ENCODE measurements at places on chromosomes 6 and 20.

- DNase-seq, result no peak
Measured at GRCh38 chr6:91081452-91082067, 494.7 kb upstream of the MAP3K7 start.

- no peak for DNase-seq
Measured at GRCh38 chr6:8794420-8794819, 359.1 kb upstream of the SLC35B3 start.

- DNase-seq, result no peak
Measured at GRCh38 chr6:161598896-161599295, 325.0 kb upstream of the AGPAT4 start.

DNA sequence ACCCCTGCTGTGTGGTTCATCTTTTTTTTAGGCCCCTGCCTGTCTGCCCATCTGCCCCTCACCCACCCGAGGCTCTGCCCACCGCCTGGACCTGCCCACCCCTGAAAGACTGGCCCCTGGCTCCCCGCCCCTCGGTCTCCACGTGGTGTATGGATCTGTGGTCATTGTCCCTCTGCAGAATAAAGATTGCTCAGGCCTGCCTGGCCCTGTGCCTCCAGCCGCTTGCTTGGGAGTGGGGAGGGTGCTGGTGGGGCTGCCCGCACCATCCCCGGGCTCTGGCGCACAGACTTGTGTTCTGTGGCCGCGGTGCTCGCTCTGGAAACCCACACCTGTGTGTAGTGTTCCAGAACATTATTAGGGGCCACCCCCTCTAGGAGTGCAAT, 1.6 kb downstream of the MAP1LC3A start:
- DNase-seq, result no peak

- no peak for DNase-seq
Measured at GRCh38 chr6:31728767-31729514, at the start of gene DDAH2. Gene DDAH2, minus strand, starts transcription at chr6:31729299. Its CDS starts 138 bp downstream, at chr6:31729161.

DNA sequence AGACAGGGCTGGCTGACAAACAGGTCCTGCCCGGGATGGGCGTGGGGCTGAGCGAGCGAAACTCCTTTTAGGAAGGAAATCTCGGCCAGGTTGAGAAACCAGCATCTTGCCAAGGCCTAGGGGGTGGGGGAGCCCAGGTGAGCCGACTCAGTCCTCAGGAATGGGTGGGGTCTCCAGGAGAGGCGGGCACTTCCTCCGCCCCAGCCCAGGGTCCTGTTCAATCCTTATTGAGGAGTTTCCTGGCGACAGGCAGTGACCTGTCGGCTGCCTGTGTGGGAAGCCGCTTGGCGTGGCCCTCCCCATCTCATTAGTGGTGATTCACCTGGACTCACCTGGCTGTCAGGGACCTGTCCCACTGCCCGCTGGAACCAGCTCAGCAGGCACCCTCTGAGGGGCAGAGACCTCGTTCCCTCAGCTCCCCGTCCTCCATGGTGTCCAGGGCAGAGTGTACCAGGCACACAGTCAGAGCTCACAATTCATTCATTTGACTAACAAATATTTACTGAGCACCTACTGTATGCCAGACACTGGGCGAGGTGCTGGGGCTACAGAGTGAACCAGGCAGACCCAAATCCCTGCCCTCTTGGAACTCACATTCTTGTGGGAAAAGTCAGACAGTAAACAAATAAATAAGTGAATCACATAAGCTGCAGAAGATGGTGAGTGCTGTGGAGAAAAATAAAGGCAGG, 51.1 kb downstream of the FGD2 start:
- DNase-seq, result no peak

- DNase-seq, result no peak
Measured at GRCh38 chr6:119162134-119162775, 83.8 kb upstream of the FAM184A start.

DNA sequence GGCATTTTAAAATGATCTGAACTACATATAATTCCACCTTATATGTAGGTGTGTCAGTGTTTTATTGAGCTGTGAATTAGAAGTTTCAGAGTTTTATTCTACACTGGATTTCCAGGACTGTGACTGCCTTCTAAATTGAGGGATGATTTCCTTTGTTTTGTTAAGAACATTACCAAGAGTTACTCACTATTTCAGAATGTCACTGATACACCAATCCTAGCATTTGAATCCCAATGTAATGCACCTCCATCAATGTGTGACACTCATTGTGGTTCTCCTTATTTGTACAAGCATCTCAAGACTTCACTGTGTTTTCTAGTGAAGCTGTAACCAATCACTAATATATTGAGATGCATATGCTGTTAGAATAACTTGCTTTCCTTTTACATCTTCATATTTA, 86.8 kb downstream of the PLCB1 start:
- no peak for DNase-seq

DNA sequence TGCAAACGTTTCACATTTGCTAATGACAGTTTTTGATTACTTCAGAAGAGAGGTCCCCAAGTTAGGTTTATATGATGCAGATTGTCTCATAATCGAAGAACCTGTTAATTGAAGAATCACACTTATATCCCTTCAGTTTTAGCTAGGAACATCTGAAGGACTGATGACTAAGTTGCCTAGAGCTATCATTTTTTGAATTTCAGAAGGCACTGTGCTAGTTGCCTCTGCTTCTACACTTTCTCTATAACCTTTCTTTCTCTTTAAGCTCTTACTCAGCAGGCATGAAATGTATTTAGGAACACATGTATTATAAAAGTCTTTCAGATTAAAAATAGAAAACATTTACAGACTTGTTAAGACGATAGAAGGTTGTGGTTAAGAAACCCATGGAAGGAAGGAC, 14.4 kb upstream of the GJE1 start:
- no peak for DNase-seq

- DNase-seq, result no peak
Measured at GRCh38 chr6:126937426-126937825, 181.0 kb upstream of the RSPO3 start.

DNA sequence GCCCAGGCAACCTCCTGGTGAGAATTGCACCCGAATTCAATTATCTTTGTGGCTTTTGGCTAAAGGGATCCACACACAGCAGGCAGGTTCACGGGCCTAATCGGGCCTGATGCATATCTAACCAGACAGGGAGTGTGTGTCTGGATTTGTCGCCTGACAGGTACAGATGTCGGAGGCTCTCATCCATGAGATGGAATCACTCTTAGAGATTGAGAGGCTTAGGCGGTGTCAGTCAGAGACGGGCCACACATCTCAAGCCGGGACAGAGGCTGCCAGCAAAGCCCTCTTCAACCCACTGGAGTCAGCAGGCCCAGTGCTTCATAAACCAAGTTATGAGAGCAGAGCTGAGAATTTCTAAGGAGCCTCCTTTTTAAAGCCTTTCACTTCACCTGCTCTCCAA, 247.0 kb downstream of the LRFN2 start:
- DNase-seq, result no peak

DNA sequence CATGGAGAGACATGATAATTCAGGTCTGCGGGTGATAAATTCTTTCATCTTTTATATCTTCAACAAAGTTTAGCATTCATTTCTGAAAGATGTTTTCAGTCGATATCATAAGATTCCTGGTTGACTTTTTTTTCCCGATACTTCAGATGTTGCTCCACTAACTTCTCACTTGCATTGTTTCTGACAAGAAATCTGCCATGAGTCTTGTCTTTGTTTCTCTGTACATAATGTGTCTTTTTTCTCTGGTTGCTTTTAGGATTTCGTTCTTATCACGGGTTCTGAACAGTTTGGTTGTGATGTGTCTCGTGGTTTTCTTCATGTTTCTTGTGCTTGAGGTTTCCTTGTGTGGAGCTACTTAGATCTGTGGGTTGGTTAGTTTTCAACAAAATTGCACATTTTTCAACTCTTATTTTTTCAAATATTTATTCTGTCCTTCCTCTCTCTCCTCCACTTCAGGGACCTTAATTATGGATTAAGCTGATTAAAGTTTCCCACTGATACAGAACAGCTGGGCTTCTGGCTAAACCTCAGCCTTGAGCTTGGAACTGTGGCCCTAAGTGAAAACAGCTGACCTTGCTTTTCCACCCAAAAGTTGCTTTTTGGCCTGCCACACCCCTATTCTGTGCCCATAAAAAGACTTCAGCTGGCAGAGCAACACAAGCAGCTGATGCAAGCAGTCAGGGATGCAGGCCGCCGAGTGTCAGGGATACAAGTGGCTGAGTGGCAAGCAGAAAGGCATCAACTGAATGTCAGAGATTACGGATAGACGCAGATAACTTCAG, 97.9 kb upstream of the SNX9 start:
- DNase-seq, result no peak

- DNase-seq, result peak; percentile 36
Measured at GRCh38 chr6:45681860-45682511, 304.3 kb upstream of the SUPT3H start.

- DNase-seq, result peak; percentile 27
Measured at GRCh38 chr20:54649511-54649962, 174.1 kb downstream of the DOK5 start.

- DNase-seq, result no peak
Measured at GRCh38 chr6:24908650-24909035, 27.1 kb downstream of the RIPOR2 start.

DNA sequence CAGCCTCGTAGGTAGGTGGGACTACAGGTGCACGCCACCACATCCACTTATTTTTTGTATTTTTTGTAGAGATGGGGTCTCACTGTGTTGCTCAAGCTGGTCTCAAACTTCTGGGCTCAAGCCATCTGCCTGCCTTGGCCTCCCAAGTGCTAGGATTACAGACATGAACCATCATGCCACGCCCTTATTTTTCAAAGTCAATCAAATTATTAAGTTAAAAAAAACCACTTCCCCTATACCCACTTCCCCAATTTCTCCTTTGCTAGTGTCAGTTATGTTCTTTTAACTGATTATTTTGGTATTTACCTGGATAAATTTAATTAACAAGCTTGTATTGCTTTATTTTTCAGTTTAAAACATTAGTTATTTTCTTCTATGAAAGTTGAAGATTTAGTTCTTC, 49.6 kb downstream of the RIOK1 start:
- no peak for DNase-seq

GRCh38 chr6:129073691-129074395, 190.9 kb downstream of the LAMA2 start:
- no peak for DNase-seq

DNA sequence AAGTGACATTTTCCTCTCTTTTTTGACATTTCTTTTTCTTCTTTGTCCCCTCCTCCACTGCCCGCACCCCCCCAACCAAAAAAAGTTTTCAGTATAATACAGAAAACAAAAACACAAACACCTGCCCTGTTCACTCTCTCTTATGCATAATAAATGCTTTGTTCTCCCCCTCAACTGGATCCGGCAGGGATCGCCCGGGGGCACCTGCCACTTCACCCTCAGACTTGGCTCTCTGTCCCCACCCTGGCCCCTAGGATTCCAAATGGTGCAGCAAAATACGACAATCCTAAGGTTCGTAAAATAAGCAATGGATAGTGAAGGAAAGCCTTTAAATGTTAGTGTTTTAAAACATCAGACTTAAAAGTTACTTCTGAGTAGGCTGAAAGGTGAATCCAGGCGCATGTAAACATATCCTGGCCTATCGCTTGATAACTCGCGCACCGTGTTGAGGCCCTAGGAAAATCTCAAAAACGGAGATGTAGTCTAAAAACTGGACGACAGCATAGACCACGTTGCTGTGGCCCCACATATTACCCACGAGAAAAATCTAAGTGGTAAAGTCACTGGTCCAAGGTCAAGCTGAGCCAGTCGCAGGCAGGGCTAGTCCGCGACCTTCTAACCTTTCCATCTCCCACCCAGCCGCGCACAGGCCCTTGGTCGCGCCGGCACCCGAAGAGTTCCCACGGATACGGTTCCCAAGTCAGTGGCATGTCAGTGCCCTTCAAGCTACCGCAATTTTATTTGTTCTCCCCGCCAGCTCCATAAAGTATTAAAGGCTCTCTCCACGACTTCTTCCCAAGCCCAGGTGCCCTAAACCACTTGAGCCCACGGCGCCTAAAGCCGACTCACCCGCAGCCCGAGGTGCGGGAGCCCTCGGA, 130.8 kb downstream of the OGFRL1 start:
- no peak for DNase-seq

GRCh38 chr6:9515633-9516606, 899.0 kb downstream of the TFAP2A start:
- DNase-seq, result no peak

DNA sequence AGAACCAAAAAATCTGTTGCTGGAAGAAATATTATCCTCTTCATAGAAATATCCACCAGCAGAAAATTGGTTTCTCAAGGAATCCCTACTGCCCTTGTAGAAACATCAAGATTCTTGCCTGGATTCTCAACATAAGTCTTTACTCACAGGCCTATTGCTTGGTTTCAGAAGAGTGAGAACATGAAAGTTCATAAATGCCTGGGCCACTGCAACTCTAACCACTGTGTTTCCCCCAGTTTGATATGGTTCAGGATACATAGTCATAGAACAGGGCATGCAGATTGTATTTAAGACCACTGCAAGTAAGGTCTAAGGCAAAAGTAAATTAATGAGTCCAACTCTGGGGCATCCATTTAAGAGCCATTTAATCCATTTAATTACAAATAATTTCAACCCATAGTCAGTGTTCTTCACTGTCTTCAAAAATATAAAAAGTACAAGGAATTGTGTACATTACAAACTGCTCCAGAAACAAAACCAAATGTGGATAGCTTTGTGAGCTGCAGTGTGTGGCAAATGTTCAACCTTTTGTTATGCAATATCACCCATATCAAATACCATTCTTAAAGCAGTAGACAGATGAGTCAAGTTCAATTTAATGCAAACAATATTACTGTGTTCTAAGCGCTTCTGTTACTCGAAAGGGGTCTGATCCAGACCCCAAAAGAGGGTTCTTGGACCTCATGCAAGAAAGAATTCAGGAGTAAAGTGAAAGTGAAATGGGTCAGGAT, 83.3 kb downstream of the OPRM1 start:
- no peak for DNase-seq

- no peak for DNase-seq
Measured at GRCh38 chr6:90124874-90125510, 171.7 kb downstream of the BACH2 start.

DNA sequence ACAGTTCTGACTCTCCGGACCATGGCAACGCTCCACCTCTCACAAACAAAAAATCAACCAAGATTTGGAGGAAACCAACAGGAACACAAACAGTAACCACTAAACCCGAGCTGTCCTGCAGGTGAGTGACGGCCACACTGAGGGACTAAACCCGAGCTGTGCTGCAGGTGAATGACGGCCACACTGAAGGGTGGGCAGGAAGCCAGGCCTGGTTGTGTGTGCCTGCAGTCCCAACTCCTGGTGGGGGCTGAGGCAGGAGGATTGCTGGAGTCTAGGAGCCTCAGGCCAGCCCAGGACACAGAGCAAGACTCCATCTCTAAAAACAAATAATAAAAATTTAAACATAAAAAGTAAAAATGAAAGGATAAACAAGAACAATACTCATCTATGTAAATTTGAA, 80.6 kb downstream of the TAF4 start:
- DNase-seq, result no peak

DNA sequence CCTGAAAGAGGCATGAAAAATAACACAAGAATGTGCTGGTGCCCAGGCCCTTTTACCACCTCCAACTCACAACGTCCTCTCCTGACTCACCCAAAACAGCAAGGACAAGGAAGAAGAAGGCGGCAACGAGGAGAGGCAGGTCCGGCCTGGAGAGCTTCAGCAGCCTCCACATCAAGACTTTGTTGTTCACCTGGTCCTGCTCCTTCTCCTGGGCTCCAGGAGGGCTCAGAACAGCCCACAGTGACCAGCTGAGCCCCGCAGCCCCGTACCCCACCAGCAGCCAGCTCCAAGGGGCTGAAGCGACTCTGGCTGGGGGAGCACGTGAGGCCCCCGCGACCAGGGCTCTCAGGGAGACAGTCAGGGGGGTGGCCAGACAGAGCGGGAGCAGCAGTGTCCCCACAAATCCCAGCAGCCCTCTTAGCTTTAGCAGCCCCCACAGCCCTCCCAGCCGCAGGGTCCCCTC, 857 bp downstream of the TAP2 start:
- no peak for DNase-seq

- DNase-seq, result no peak
Measured at GRCh38 chr6:132675749-132676148, 16.8 kb upstream of the TAAR1 start.

GRCh38 chr20:56345911-56346310, 12.9 kb upstream of the FAM210B start:
- DNase-seq, result no peak

Measured in stimulated activated CD4-positive, alpha-beta T cell treated with anti-CD3 and anti-CD28 coated beads, Interleukin-15, amount 100 ng/mL, for 48 hours (primary cell).